ENCODE measurements at places on chromosomes 7 and 10. TPM values are rescaled to one million over a fixed set of nuclear protein-coding genes. Genes with fewer than 3 reads are reported as not detected.

Gene GHRHR
- not detected for total RNA-seq

Gene SCIN
- total RNA-seq: 0.13 TPM

Gene SPDYE18
- 0.49 TPM for total RNA-seq

Gene AGBL3
- 1.6 TPM for total RNA-seq

Gene EBLN1
- not detected for total RNA-seq

Gene CROT
- 4.0 TPM for total RNA-seq
